ENCODE measurements at places on chromosomes 2 and 18.

DNA sequence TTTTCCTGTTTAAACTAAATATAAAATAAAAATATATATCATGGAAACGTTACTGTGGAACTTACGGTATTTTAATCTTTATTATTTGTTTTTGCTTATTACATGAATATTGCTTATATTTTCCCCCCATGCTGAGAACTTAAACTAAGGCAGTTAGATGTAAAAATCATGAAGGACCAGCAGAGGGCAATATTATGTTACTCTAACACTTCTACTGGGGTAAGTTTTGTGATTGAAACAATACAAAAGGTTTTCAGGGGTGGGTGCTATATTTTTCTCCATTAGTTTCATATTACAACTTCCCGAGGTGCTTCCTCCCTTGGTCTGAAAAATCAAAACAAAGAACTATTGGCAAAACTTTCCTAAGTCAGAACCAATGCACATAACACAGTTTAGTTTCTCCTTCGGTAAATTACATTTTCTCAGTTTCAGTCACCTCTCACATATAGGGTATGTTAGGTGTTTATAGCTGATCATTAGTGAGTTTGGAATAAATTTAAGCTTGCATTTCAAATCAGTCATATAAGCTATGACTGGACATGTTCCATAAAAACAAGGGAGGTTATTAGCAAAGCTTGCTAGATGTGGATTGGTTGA, 54.8 kb downstream of the ZNF407 start:
- no peak for DNase-seq

DNA sequence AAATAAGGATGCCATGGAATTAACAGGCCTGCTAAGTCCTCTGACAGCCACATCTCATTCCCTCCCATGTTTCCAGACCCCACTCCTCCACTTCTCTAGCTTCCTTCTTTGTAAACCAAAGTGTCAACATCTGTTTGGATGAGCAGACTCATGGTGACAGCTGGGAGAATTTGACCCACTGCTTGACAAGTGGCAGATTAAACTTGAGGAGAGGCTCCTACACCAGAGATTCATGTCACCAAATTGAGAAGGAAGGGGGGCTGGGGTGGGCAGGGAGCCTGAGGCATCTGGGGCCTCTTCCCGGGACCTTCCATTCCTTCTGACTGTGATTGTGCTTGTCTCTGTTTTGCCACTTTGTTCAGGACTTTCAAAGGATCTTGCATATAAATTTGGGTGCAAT, 41.0 kb upstream of the IGFBP5 start:
- DNase-seq: no peak

- DNase-seq: no peak
These were observed 178.7 kb downstream of the ZNF385B start for GRCh38 chr2:179682756-179683155.

DNA sequence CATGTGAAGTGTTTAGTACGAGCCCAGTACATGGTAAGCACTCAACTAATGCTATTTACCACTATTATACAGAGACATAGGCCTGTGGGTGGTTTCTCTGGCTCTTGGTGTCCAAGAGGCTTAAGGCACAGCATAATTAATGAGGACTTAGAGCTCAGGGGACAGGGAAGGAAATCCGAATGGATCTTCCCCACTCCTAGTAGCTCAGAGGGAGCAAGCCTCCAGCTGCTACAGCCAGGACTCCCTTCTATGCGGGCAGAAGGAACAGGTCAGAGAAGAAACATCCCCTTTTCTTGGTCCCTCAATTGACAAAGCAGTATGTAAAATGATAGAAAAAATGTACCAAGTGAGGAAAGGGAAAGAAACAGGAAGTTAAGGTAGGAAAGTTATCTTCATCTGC, 261.3 kb upstream of the STON1 start:
- no peak for DNase-seq

- DNase-seq: no peak
These were observed 9.1 kb downstream of the SIX3 start for GRCh38 chr2:44950646-44951045.

GRCh38 chr2:156704617-156705016, 268.4 kb downstream of the GPD2 start:
- DNase-seq: no peak

GRCh38 chr2:3725458-3726250, 22.3 kb downstream of the DCDC2C start:
- DNase-seq: no peak

DNA sequence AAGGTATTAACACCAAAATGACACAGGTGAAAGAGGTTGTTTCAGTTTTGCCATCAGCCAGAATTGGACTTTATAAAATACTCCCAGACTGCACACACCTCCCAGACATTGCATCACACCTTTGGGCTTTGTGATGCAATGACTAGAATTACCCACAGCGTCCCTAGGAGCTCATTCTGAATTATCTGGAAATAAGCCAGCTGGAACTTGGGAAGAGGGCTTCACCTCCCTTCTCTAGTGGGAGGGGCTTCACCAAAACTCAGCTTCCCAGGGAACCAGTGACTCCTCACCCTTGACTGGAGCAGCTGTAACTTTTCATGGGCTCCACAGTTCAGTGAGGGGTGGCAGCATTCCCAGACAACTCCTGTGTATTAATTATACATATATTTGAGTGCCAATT, 83.1 kb upstream of the BZW1 start:
- DNase-seq: no peak

- DNase-seq: no peak
These were observed 15.0 kb downstream of the LYPD1 start for GRCh38 chr2:132654968-132655367.

DNA sequence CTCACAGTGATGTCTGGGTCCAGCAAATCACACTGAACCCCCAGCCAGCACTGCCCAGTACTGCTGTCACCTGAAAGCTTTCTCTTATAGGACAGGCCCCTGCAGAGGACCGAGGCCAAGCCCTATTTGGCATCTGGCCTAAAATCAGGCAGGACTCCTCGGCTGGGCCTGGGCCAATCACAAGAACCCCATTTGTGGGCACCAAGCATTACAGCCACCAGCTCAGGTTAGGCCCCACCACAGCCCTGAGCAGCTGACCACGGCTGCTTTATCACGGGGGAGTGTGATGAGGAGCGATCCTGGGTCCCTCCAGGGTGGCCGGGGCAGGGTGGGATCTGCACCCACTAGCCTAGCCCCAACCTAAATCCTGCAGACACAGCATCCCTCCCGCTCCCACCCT, 8.2 kb downstream of the BIN1 start:
- no peak for DNase-seq

DNA sequence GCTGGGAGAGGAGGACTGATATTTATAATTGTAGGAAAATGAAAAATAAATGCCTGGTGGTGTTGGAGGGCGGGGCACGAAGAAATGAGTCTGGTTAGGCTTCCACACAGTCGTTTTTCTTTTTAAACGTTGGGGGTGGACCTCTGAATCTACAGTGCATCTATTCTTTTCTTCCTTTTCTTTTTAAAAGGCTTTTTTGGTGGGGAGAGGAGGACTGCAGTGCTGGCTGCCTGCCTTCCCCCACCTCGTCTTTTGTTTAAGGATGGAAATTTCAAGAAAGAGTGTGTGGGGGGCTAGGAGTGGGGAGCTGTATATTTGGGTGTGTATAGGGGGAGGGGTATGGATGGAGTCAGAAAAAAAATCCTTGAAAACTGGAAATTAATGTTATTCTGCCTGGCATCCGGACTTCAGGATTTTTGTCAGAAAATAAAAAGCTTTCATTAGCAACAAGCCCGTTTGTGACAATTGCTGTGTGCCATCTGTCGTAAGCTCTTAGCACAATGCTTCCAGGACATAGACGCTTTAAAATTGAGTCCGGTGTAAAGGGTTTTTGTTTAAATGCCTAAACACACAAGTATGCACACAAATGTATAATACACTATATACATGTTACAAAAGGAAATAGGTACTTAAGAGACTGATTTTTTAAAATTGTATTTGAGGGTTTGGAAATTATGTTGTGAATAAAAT, 1.1 kb downstream of the MAP2 start:
- DNase-seq: no peak

DNA sequence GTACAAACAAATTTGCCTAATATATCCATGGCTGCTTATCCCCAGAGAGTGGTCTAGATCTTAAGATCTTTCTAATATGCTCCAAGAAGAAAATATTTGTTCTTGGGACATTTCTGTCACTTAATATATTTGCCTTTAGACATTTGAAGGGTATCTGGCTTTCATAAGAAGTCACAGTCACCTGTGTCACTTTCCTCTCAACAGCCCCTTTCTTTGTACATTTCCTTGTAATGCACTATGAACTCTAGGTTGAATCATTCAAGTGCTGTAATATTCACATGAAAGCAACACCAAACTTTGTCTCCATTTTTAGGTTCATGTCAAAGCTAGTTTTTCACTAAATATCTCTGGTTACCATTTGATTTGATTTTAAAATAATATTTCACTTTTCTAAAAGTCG, 41.4 kb upstream of the NABP1 start:
- DNase-seq: no peak

- DNase-seq: no peak
These were observed 272.0 kb upstream of the DSEL start for GRCh38 chr18:67788310-67789164.

DNA sequence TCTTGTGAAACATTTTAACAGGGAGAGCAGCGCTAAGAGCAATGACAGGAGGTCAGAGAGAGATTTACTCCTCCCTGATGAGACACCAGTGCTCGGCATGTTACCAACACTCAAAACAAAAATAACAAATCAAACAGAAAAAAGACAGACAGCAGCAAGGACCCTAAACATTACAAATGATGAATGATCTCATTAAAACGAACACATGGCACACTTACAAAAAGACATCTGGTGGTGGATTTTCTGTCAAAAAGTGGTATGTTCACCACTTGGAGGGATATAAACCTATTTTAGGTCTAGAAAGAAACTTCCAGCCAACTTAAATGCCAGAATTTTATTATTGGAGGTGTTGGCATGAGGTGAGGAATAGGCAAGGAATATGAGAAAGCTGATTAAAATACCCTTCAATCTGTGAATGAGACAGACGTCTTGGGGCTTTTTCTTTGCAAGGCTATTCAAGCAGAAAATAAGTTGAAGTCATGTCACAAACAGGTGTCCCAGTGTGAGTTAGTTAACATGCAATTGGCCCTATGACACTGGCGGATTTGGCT, 112.8 kb downstream of the PRELID3A start:
- no peak for DNase-seq

GRCh38 chr18:57404345-57404744, 30.8 kb upstream of the ONECUT2 start:
- DNase-seq: no peak

- DNase-seq: no peak
These were observed 148.8 kb downstream of the INO80D start for GRCh38 chr2:205937211-205937610.

- no peak for DNase-seq
These were observed 58.0 kb downstream of the RND3 start for GRCh38 chr2:150429384-150429961.

DNA sequence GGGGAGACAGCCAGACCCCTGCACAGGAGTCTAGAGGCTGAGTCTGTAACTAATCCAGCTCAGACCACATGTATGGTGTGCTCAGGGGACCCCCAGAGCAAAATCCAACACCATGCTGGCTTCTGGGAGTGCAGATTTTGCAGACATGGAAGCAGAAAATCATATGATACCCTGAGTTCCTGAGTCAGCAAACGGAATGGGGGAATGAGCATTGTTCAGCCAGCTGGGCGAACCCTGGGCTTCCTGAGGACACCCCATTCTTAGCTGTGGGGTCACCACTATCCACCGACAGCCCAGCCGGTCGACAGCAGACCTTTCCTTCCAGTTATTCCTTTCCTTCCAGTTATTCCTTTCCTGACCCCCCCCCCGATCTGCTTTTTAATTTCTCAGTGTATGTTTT, 322.9 kb downstream of the GBX2 start:
- DNase-seq: no peak

DNA sequence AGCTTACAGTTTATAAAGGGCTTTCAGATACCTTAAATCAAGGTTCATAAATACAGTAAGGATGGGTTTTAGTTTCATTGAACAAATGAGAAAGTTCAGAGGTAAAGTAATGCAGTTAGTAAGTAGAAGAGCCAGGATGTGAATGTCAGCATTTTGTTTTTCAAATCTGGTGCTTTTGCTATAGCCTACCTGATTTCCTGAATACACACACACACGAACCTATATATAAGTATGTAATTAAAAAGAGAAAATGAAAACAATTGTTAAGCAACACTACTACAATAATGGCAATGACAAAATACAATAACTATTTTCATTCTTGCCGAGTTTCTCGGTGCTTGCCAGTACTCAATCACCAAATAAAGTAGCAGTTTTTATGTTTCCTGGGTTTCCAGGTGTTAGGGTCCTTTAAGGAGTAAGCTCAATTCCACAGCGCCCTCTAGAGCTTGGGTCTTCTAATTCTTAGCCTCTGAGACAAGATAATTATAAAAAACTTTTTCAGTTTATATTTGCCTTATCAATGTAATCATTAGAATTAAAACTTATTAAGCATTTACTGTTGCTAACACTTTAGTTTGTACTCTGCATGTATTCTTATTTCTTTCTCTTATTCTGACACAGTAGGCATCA, 512.9 kb upstream of the ACVR2A start:
- DNase-seq: peak; percentile 43

- no peak for DNase-seq
These were observed 72.5 kb downstream of the ARL6IP6 start for GRCh38 chr2:152790883-152791282.

- DNase-seq: no peak
These were observed 22.5 kb downstream of the THOC1 start for GRCh38 chr18:245282-245847.

DNA sequence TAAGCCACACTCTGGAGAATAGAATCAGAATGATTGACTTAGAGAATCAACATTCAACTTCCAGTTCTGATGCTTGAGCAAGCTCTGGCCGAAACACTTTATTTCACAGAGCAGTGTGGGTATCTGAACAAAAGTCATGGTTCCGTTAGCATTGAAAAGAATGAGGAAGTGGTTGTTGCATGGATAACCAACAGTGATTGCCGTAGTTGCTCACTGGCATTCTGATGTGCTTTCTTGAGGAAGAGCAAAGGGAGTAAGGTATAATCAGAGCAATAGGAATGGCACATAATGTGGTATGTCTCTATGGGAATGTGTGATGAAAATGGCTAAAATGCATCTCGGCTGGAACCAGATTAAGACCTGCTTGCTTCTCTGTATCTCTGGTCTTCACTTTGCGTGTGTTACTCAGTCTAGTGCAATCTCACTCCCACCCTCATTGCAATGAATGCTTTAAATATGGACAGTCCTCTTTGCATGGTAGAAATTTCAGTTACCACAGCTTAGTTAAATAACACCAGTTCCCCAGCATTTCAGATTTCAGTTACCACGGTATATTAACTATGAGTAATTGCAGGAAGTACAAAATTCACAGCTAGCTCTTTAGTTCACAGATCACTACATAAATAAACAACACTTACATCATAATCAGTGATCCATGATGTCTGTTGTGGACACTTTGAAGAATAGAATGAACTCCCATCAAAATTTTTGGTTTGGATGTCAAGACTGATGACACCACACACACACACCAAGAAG, 7.8 kb upstream of the RAB12 start:
- DNase-seq: no peak

GRCh38 chr18:70322928-70323327, 34.1 kb downstream of the SOCS6 start:
- no peak for DNase-seq

DNA sequence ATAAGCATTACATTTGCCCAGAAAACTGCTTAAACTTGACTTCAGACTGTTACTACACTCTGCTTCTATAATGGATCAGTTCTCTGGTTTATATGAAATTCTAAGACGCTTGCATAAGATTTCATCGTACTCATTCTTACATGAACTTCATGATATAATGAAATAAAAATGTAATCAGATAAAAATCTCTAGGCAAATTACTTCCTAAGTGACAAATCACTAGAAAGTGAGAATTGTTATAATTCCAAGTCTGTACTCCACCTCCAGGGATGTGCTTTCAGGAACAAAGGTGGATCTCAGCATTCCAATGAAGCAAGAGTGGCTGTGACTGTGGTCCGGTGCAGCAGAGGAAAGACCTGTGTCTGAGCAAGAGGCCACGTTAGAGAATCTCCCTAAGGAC, 226.2 kb downstream of the PIEZO2 start:
- DNase-seq: no peak

Data from activated CD4-positive, alpha-beta T cell treated with anti-CD3 and anti-CD28 coated beads, Interleukin-2, amount 50 U/mL, for 1 hour (primary cell).